Nucleus accumbens (tissue), 56 donors: ENCODE measurements at places on chromosomes 12 and 14.

DNA sequence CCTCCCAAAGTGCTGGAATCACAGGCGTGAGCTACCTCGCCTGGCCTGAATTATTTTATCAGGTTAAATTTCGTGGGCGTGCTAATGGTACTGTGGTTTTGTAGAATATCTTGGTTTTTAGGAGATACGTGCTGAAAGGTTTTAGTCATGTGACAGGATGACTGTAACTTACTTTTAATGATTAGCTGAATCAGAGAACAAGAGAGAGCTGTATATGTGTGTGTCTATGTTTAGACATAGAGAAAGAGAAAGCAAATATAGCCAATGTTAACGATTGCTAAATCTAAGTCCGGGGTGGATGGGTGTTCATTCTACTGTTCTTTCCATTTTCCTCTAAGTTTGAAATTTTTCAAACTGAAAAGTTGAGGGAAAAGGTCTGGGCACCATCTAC lies 9.2 kb upstream of the PNMA1 start:
- no peak for DNase-seq

- DNase-seq, result no peak
Measured at GRCh38 chr14:102848830-102849525, 71.7 kb downstream of the TRAF3 start.

DNA sequence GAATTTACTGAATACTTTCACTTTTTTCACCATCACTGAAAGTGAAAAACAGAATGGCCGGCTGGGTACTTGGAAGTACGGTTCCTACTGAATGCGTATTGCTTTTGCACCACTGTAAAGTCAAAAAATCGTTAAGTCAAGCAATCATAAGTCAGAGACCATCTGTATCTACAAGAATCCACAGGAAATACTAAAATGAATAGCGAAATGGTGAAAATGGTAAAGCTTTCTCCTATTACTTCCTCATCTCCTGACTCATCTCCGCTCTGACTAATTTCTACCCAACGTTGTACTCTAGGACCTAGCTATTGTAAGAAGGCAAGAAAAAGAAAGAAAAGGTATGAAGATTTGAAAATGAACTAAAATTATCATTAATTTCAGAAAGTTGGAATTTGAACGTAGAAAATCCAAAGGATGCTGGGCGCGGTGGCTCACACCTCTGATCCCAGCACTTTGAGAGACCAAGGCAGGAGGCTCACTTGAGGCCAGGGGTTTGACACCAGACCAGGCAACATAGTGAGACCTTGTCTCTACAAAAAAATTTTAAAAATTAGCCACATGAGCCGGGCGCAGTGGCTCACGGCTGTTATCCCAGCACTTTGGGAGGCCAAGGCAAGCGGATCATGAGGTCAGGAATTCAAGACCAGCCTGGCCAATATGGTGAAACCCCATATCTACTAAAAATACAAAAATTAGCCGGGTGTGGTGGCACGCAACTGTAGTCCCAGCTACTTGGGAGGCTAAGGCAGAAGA lies 5.3 kb upstream of the CDCA4 start:
- no peak for DNase-seq

GRCh38 chr12:120209851-120210250 lies 8.9 kb upstream of the RPLP0 start:
- no peak for DNase-seq
